ENCODE measurements at places on chromosomes 6 and 20. TPM values are rescaled to one million over a fixed set of nuclear protein-coding genes. Genes with fewer than 3 reads are reported as not detected.

The THBD gene
- 6.0 TPM for polyA plus RNA-seq

The FLRT3 gene
- polyA plus RNA-seq = 178 TPM

The C6orf15 gene
- not detected for polyA plus RNA-seq

The PGC gene
- polyA plus RNA-seq = not detected

All from renal cortex interstitium (tissue), 15 donors.